ENCODE measurements at places on chromosomes 16 and 17.

DNA sequence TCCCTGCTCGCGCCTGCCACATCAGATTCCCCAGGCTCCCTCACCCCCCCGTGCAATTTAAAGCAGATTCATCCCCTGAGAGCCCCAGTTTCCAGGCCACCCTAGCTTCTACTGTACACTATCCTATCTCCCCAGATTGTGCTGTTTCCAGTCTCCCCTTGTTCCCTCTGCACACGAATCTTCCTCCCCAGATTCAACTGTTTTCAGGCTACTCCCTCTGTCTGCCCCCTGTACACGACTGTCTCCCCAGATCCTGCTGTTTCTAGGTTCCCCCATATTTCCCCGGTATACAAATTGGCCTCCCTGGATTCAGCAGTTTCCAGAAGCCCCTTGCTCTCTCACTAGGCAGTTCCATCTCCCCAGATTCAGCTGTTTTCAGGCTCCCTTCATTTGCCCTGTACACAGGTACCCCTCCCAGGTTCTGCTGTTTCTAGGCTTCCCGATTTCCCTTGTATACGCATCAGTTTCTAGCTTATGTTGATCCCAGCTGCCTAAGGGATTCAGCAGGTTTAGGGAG lies 22.9 kb downstream of the COPZ2 start:
- DNase-seq: no peak

DNA sequence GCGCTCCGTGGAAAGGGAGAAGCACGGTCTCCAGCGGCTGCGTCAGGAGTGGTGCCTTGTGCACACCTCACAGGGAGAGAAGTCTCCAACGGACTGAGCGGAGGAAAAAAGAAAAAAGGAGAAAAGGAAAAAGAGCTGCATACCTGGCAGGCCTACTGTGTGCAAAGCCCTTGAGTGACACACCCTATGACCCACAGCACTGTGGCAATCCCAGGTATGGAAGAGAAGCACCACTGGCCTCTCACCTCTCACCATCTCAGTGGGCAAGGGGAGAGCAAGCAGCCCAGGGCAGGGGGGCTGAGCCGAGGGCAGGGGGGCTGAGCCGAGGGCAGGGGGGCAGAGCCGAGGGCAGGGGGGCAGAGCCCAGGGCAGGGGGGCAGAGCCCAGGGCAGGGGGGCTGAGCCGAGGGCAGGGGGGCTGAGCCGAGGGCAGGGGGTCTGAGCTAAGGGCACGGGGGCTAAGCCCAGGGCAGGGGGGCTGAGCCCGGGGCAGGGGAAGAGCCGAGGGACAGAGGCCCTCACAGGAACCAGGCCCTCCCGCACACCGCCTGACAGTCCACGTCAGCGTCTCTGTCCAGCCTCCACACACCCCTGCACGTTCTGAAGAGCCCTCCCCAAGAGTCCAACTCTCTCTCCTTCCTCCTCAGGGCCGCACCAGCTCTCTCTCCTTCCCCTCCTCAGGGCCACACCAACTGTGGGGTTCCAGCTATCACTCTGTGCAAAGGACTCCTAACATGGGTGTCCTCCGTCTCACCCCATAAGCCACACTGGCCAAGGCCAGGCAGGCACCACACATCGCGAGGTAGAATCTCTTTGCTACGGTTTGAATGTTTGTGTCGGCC lies 105.8 kb downstream of the ZNF778 start:
- DNase-seq: no peak

DNA sequence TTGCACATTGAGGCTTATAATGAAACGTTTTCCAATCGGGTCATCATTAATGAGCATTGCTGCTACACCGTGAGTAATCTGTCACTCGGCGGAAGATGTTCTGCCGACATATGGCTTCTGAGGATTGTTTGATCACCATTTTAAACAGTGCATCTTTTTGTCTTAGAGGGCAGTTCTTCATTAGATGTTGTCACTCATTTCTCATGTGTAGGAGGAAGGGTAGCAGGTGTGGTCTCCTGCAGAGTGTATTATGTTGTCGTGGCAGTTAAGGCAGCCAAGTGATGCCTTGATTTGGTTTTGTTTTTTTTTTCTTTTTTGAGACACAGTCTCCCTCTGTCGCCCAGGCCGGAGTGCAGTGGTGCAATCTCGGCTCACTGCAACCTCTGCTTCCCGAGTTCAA lies 50.5 kb downstream of the SEC14L1 start:
- DNase-seq: no peak

DNA sequence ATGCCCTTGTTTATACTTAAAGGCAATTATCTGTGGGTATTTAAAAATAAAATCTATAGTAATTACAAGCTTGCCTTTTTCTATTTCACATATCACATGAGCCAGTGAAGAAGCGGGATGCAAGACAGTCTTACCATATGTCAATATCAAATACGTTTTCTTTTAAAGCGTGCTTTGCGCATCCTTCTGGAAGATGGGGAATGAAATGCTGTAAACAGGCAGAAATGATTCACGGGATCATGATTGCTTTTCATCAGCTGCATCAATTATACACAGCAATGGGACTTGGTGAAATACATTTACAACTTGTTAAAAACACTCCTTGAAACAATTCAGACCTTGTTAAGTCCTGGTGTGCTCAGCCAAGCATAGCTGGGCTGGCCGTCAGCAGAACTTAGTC lies 72.5 kb downstream of the WSCD1 start:
- no peak for DNase-seq

DNA sequence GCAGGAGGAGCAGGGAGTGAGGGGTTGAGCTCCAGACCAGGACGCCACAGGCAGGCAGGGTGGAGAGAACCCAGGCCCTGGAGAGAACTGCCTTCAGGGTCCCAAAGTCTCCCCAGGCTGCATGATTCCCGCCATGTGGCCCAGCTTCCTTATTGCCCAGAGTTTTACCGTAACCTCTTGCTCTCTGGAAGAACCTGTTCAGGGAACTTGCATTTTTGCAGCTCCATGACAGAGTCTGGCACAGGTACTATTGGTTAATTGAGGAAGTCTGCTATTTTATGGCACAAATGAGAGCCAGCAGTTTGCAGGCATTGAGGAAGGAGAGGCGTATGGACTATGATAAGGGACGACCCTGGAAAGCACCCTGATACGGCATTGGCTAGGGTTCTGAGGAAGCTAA lies 11.6 kb upstream of the NOS2 start:
- no peak for DNase-seq

DNA sequence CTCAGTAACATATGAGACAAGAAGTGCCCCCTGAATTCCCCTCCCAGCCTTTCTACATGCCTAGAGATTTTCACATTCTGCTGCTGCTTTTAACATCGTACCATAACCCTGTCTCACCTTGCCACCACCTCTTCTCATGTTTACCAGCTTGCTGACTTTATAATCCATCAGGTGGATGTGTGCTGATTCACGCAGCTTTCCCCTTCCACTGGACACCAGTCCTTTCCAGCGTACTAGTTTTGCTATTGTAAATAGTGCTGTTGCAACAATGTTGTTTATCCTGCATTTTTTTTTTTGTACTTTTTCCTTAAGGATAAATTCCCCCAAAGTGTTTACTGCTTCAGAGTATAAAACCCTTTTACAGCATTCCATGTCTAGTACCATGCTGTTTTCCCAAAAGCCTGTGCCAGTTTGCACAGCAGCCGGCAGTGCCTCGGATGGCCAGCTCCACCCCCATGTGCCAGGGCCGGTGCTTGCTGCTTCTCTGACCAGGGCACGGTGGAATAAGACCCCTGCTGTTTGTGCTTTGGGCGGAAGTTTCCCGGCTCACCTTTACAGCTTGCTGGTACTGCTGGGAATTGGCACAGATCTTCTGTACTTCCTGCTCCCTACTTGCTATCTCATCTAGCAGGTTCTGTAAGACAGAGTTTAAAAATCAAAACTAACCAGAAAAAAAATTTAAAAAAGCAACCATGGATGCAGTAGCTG lies 41.3 kb downstream of the UBN1 start:
- DNase-seq: no peak

DNA sequence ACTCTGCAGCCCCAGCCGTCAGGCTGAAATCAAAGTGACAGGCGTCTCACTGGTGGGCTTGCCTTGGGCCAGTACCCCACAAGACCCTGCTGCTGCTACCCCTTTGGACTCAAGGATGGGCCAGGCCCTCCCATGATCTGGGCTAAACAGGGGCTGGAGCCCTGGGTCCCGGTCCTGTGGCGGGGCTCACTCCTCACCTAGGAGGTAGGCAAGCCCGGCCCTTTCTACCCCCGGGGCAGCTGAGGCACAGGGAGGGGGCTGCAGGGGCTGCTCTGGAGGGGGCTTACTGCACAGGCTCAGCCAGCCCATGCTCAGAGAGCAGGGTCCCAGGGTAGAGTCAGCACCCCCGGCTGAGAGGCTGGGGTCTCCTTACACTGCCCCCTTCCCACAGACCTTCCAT lies 23.6 kb downstream of the KATNB1 start:
- DNase-seq: no peak

- DNase-seq: no peak
These were observed 7.1 kb upstream of the MT2A start for GRCh38 chr16:56601325-56601724.

DNA sequence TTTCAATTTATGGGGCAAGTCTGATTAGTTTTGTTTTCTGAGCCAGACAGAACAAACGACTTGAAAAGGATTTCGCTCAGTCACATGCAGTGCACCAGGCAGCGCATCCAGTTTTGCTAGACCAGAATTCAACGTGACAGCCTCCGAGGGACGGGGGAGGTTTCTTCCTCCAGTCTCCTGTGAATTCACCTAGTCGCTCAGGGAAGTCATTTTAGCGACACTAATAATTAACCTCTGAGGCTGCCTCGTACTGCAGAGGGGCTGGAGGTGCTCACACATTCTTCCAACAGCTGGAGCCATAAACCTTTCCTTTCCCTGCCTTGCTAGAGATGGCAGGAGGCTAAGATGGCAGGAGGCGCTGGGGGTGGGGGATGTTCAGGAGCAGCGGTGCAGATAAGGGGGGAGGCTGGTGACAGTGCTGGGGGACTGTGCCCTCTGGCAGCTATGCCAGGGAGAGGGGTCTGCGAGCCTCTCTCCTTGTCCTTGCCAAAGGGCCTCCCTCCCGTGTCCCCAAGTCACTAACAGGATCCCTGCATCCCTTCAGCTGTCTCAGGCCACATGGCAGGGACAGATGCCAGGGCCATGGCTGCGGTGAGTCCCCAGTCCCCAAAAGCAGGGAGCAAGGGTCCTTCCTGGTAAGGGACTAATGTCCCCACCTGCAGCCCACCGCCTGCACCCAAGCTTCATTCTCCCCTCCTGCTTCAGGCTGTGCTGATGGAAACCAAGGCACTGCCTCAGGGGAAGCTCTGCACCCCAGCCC lies 24.0 kb downstream of the MXRA7 start:
- DNase-seq: no peak

DNA sequence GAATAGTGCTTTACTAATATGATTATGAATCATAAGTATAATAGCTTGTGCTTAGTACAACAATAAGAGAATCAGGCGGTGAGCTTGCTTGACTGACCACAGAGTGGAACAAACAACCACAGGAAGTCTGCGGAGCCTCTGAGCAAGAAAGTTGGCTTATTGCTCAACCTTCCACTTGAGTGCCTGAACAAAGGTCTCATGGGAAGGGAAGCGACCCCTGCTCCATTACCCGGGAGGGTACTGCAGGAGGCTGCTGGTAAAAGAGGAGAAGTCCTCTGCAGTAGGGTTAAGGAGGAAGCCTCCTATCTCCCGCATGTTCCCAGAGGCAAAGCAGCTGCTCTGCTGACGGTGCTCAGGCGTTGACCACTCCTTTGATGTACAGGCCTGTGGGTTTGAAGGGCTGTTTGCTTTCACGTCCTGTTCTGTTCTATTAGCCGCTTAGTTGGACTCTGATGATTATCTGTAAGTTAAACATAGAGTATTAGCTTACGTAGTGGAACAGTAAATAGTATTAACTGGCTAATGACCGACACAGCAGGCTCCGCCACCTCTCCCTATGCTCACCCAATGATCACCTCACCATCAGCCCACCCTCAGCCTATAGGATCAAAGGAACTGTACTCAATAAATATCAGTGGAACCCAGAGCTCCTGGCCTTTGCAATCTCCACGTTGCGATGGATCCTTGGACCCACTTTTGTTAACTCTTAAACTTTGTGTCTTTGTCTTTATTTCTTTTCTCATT lies 17.5 kb downstream of the ALOX15B start:
- peak; percentile 98 for DNase-seq

GRCh38 chr16:78624366-78624765 lies 524.9 kb downstream of the WWOX start:
- DNase-seq: no peak

GRCh38 chr16:81448154-81449131 lies 3.8 kb downstream of the CMIP start:
- no peak for DNase-seq

GRCh38 chr17:41835214-41835799 lies 725 bp downstream of the NT5C3B start:
- no peak for DNase-seq

DNA sequence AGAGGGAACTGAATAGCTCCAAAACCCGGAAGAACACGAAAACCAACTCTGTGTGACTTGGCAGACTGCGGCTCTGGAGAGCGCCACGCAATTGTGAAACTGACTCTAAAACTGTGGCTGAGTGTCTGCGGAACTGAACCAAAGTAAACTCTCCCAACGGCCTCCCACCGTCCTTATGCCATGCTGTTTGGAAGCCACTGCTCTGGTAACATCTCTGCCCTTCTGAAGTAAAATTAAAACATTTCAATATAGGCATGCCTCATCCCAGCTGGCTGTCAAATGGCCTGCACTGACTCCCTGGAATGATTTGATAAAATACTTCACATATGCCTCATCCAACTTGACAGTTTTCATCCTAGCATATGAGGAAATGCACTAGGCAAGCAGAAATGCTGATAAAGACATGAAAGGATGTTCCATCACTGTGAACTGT lies 70.2 kb downstream of the PARN start:
- peak; percentile 45 for DNase-seq

GRCh38 chr16:13767215-13767614 lies 152.7 kb upstream of the ERCC4 start:
- DNase-seq: no peak

DNA sequence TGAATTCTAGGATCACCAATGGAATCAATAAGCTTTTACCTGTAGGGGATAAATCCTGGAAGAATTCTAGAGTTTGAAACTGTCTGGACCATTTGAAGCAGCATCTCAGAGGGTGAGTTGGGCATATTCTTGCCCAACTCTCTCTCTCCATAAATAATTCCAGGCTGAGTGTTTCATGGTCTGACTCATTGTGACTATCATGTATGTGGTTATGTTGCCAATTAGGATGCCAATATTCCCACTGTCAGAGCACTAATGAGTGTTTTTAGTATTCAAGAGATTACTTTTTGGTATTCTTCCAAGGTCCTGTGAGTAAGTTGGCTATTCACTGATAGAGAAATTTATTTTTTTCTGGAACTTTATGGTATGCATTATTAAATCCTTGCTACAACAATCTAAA lies 456.9 kb downstream of the TOX3 start:
- no peak for DNase-seq
